ENCODE measurements at places on chromosomes 7 and 10.

DNA sequence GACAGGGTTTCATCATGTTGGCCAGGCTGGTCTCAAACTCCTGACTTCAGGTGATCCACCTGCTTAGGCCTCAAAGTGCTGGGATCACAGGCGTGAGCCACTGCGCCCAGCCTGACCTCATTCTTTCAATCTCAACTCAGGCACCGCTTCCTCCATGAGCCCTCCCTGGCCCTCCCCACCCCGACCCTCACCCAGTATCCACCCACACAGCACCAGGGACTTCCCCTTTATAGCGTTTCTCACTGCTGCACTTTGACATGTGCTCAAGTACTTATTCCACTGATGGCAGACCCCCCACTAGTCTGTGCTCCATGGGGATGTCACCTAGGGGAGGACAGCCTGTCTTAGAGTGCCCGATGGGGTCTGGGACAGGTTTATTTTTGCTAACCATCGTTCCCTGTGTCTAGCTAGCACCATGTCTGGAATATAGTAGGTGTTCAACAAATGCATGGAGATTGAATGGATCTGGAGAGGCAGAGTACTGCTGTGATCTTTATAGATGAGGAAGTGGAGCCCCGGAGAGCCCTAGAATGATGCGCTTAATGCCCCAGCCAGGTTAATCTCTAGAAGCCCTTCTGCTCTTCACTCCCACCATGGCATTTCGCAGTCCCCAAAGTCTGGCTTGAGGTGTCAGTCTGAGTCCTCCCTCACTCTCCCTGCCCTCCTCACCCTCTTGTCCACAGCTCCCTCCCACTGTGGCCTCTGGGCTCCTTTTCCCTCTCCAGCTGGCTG lies 258.8 kb downstream of the RPS24 start:
- no peak overlapping the region for H3K27ac ChIP-seq
- H3K36me3 ChIP-seq, result no peaks in the 10 kb centered on the region
- H3K4me3 ChIP-seq, result no peak overlapping the region

DNA sequence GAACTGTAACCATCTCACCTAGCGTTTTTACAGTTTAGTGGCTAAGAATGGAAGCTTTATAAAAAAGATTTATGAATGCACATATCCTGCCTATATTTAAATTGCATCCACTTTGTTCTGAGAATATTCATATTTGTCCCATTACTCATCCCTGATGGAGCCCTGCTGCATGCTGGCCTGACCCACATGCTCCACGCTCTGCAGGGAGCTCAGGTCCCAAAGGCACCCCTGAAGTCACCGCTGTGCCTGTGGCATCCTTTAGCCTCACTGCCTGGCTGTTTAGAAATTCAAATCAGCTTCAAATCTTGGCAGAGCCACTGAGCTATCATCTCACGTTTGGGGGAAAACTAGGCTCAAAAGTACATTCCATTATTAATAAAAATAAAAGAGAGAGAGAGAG lies 24.4 kb downstream of the C10orf90 start:
- DNase-seq, result no peak
- no peaks in the 10 kb centered on the region for H3K4me1 ChIP-seq
- H3K36me3 ChIP-seq, result no peaks in the 10 kb centered on the region
- H3K27me3 ChIP-seq, result no peaks in the 10 kb centered on the region
- no peak overlapping the region for H3K4me3 ChIP-seq
- no peak overlapping the region for H3K27ac ChIP-seq

DNA sequence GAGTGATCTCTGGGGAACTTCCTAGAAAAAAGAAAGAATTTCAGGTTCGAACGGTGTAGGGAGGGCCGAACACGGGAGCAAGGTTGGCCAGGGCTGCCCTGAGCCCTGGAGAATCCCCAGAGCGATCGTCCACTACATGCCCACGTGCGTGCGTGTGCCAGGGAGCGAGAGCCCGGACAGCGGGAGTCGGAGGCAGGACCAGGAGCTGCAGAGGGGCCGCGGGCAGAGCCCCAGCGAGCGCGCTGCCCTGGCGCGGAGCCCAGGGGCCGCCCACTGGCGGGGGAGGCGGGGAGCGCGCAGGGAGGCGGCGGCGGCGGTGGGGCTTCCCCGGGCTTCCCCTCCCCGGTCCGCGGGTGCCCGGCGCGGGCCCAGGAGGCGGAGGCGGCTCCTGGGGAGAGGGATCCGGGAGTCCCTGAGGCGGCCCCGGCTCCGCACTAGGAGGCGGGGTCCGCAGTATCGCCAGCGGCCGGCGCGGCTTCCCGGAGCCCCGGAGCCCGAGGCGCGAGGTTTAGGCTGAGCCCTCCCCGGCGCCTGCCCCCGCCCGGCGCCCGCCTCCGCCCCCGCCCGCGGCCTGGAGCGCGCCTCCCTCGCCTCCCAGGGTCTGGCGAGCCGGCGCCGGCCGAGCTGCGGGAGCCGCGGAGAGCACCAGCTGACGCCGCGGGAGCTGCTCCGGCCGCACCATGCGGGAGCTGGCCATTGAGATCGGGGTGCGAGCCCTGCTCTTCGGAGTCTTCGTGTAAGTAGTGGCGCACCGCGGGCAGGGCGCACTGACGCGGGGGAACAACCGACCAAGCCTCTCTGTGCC lies at the start of gene PLPP4:
Gene PLPP4, plus strand, starts transcription at position 602 of the 805 bp plus-strand sequence. Its CDS starts 79 bp downstream, at position 681.
- H3K27me3 ChIP-seq, result peaks cover 36% of the 10 kb centered on the region
- peaks cover 4% of the 10 kb centered on the region for H3K4me1 ChIP-seq
- DNase-seq, result no peak
- H3K27ac ChIP-seq, result no peak within 1 kb of the TSS

DNA sequence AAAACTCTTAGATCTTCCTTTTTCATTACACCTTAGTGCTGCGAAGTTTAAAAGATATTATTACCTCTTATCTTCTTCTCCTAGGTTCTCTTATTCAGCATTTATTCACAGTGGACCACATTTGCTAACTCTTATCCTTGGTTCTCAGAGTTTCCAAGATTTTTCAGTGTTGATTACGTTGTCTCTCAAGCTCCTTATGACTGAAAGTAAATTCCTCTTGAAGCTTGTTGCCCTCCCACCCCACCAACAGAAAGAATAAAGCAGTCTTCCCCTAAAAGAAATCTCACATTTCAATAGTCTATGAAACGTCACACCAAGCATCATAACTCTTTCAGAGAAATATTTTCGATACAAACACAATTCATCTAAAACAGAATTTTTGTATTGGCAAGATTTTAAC lies 362.5 kb downstream of the MAGI2 start:
- H3K4me3 ChIP-seq, result no peak overlapping the region
- H3K27me3 ChIP-seq, result no peaks in the 10 kb centered on the region
- H3K27ac ChIP-seq, result no peak overlapping the region
- H3K4me1 ChIP-seq, result no peaks in the 10 kb centered on the region

DNA sequence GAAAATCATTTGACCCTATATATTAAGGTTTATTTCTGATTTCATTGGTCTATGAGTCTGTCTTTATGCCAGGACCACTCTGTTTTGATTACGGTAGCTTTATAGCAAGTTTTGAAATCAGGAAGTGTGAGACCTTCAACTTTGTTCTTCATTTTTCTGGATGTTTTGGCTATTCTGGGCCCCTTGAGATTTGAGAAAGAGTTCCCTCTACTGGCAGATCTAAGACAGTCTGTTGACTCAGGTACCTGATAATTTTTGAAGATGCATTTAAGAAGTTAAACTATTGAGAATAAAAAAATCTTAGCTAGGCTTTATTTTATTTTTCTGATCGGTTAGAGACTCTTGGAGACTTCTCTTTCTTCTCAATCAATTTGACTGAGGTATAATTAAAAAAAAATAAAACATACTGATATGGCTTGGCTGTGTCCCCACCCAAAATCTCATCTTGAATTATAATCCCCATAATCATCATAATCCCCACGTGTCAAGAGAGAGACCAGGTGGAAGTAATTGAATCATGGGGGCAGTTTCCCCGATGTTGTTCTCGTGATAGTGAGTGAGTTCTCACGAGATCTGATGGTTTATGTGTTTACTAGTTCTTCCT lies 209.2 kb downstream of the SNX10 start:
- H3K36me3 ChIP-seq, result no peaks in the 10 kb centered on the region
- no peaks in the 10 kb centered on the region for H3K4me1 ChIP-seq
- H3K4me3 ChIP-seq, result no peak overlapping the region
- H3K27ac ChIP-seq, result no peak overlapping the region
- no peaks in the 10 kb centered on the region for H3K27me3 ChIP-seq
- DNase-seq, result no peak

GRCh38 chr10:117920956-117921355 lies 125.8 kb downstream of the RAB11FIP2 start:
- H3K27me3 ChIP-seq, result no peaks in the 10 kb centered on the region
- H3K27ac ChIP-seq, result no peak overlapping the region
- no peak for DNase-seq
- no peak overlapping the region for H3K4me3 ChIP-seq
- H3K4me1 ChIP-seq, result no peaks in the 10 kb centered on the region

- no peak overlapping the region for H3K27ac ChIP-seq
- H3K27me3 ChIP-seq, result no peaks in the 10 kb centered on the region
- no peaks in the 10 kb centered on the region for H3K4me1 ChIP-seq
- no peaks in the 10 kb centered on the region for H3K36me3 ChIP-seq
- no peak overlapping the region for H3K4me3 ChIP-seq
- no peak for DNase-seq
These were observed 181.0 kb downstream of the GATA3 start for GRCh38 chr10:8235253-8236027.

DNA sequence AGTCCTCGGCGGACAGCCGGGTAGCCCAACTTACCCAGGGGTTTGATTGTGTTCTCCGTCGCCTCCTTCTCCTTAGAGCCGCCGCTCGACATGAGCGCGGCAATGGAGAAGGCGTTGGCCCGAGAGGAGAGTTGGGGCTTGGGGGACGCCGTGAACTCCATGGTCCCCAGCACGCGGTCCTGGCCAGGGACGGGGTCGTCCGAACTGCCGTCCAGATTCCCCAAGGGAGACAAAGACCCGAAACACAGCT lies 515 bp downstream of the TBX20 start:
- H3K27ac ChIP-seq, result no peak overlapping the region
- DNase-seq, result no peak
- H3K4me3 ChIP-seq, result peak overlapping the region; percentile 18
- no peaks in the 10 kb centered on the region for H3K27me3 ChIP-seq

- H3K27ac ChIP-seq, result no peak overlapping the region
- H3K4me1 ChIP-seq, result no peaks in the 10 kb centered on the region
- no peak for DNase-seq
- no peaks in the 10 kb centered on the region for H3K36me3 ChIP-seq
- no peaks in the 10 kb centered on the region for H3K27me3 ChIP-seq
These were observed 30.2 kb downstream of the NRG3 start for GRCh38 chr10:81905161-81905560.

GRCh38 chr7:156783864-156784263 lies 109.1 kb downstream of the LMBR1 start:
- no peak for DNase-seq
- H3K4me1 ChIP-seq, result no peaks in the 10 kb centered on the region
- no peak overlapping the region for H3K4me3 ChIP-seq
- H3K27ac ChIP-seq, result no peak overlapping the region

DNA sequence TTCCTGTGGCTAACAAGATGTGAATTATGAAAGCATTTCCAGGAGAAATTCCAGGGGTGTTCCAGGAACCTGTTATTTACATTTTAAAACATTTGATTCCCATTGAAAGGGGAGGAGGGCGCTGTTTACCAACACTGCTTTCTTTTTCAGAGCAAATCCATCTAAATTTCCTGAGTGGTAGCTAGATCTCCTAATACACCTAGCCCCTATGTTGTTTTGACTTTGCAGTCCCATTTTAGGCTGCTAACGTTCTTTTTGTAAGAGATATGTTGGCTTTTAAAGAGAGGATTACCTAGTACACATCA lies 130.8 kb downstream of the TCF7L2 start:
- H3K36me3 ChIP-seq, result no peaks in the 10 kb centered on the region
- H3K27me3 ChIP-seq, result no peaks in the 10 kb centered on the region
- no peak for DNase-seq
- H3K4me3 ChIP-seq, result no peak overlapping the region

- DNase-seq, result no peak
- peak overlapping the region; percentile 86 for H3K27ac ChIP-seq
- no peak overlapping the region for H3K4me3 ChIP-seq
- no peaks in the 10 kb centered on the region for H3K4me1 ChIP-seq
- no peaks in the 10 kb centered on the region for H3K27me3 ChIP-seq
These were observed 46.8 kb upstream of the TMEM213 start for GRCh38 chr7:138750901-138751464.

GRCh38 chr10:102492983-102493382 lies 9.5 kb downstream of the ACTR1A start:
- no peaks in the 10 kb centered on the region for H3K27me3 ChIP-seq
- no peak overlapping the region for H3K4me3 ChIP-seq
- no peak overlapping the region for H3K27ac ChIP-seq
- no peaks in the 10 kb centered on the region for H3K36me3 ChIP-seq

DNA sequence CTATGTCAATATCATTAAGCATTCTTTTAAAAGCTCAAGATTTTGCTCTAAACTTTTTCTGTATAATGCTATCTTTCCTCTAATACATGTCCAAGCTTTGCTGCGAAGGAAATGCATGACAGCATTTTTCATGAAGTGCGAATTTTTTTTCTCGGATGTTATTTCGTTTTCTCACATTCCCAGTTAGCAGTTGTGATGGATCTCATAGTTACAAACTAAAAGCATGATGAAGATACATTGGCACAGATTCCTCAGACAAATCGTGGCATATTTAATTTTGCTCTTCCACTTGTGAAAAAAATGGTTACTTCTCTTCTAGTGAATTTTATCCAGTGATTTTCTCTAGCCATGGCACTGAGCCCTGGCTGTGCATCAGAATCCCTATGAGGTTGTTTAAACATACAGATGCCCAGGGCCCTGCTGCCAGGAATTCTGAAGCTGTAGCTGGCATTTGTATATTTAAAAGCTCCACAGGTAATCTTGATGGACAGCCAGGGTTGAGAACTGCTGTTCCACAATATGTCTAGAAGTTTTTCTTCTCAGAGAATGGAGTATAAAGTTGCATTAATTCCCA lies 299.8 kb upstream of the NEBL start:
- H3K27ac ChIP-seq, result no peak overlapping the region
- H3K27me3 ChIP-seq, result no peaks in the 10 kb centered on the region
- DNase-seq, result no peak
- peaks cover 7% of the 10 kb centered on the region for H3K4me1 ChIP-seq
- H3K36me3 ChIP-seq, result no peaks in the 10 kb centered on the region

Measured in breast epithelium (tissue), 4 donors.